ENCODE measurements at places on chromosomes 16 and 17.

GRCh38 chr16:76749780-76750375 is 441.1 kb upstream of the MON1B start:
- DNase-seq: no peak

DNA sequence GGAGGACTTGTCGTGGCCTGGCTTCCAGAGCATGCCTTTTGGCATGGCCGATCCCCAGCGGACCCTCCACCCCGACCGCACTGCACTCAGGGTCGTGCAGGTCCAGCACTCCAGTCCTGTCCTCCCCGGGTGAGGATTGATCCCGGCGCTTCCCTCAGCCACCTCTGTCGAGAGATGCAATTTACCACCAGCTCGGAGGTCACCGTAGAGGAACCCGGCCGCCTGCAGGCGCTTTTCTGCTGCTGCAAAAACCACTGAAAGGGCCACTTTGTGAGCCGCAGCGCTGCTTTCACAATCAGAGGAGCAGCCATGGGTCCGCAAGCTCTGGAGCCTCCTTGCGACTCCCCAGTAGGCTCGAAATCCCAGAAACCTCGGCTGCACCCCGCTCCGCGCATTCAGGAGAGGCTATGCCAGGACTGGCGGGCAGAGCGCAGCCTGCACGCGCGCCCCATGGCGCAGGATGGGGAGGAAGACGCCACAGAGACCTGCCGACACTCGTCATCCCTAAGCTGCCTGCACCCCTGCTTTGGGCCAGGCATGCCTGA is 134.2 kb downstream of the HS3ST2 start:
- no peak for DNase-seq

- DNase-seq: no peak
Measured at GRCh38 chr17:76240461-76241203, at the start of gene RNF157. TSS of gene RNF157 (minus strand) at chr17:76240493. CDS start at chr17:76240240, 253 bp downstream.

GRCh38 chr17:9644910-9645751 is at the start of gene USP43:
TSS of gene USP43 (plus strand) at chr17:9645517. CDS start at chr17:9645633, 116 bp downstream.
- DNase-seq: no peak

GRCh38 chr17:59783221-59784047 is 76.0 kb downstream of the VMP1 start:
- DNase-seq: no peak

DNA sequence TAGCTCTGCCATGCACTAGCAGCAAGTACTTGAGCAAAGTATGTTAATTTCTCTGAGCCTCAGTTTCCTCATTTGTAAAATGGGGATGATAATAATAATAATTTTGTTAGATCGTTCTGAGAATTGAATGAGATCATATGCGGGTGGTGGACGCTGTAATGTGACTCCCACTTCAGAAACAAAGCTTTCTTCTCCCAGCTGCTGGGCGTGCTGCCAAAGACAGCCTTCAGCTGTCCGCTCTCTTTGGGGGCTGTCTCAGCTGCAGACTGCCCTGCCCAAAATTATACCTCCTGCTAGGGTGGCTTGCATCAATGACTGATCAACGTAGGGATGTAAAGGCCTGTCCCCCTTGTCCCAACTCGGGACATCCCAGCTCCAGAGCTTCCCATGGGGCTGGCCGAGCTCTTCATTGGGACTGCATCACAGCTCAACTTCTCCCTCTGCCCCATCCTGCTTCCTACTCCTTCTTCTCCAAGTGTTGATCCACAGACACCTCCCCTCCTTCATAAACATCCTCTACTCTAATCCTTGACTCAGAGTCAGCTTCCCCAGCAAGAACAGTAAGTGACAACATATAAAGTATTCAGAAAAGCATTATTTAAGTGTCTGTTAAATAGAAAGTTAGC is 30.7 kb upstream of the CDH5 start:
- no peak for DNase-seq

DNA sequence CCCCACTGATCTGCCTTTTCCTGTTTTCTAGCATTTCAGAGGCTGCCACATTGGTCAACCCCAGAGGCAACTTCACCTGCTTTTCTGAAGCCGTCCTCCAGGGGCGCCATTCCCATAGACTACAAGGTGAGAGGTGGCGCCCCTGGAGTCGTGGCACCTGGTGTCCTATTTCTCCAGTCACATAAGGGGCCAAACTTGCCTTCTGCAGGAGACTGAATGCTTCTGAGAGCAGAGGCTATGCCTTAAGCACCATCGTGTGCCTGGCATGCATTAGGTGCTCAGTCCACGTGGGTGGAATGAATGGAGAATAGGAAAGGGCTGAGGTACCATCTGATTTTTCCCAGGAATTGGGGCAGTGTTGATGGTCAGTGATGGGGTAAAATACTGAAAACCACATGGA is 164.8 kb downstream of the HAPSTR1 start:
- DNase-seq: no peak

GRCh38 chr17:51857052-51857597 is 301.4 kb downstream of the CA10 start:
- no peak for DNase-seq

DNA sequence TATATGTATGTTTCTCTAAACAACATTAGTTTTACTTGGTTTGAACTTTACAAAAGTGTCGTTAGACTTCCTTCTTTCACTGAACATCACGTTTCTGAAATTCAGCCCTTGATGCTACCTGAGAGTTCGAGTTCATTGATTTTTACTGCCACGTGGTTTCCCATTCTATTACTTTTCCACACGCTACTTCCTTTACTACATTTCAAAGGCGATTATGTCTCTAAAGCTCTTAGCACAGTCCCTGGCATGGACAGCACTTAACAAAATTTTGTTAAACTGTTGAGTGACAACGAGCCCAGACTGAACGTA is 15.9 kb upstream of the ARHGAP17 start:
- no peak for DNase-seq

GRCh38 chr17:67569873-67570272 is 147.9 kb upstream of the NOL11 start:
- no peak for DNase-seq

DNA sequence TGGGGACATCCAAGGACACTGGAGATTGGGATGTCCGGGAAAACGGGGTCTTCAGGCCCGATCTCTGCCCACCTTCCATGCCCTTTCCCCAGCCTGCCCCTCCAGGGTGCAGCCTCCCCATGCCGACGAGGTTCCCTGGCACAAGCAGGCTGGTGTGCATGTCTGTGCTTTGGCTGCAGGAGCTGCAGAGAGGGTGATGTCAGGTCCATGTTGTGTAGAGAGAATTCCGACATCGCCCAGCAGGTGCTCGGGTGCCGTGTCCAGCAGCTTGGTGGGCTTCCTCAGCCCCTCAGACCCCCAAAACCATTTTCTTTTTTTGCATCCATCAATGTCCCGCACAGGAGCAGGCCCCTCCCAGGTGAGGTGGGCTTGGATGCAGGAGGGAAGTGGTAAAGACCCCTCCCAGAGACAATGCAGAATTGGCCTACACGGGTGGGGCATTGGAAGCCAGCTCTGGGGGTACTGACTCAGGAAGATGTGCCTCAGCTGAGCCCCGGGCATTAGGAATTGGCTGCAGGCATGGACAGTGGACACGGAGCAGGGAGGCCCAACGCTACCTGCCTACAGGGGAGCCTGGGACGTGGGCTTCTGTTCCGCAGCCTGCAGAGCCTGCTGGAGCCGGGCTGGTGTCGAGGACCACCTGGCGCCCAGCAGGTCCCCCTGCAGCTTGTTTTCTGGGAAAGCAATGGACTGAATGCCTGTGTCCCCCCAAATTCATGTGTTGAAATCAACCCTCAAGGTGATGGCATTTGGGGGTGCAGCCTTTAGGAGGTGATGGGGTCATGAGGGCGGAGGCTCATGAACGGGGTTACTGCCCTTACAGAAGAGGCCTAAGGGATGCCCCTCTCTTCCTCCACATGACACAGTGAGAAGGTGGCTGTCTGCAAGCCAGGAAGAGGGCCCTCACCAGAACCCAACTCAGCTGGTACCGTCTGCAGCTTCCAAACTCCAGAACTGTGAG is 97.5 kb downstream of the METRNL start:
- DNase-seq: no peak

- no peak for DNase-seq
Measured at GRCh38 chr17:31425282-31426040, 34.0 kb downstream of the RAB11FIP4 start.

GRCh38 chr17:54749157-54749556 is 151.5 kb upstream of the TOM1L1 start:
- no peak for DNase-seq

GRCh38 chr16:47047524-47048203 is 74.2 kb upstream of the DNAJA2 start:
- DNase-seq: no peak

DNA sequence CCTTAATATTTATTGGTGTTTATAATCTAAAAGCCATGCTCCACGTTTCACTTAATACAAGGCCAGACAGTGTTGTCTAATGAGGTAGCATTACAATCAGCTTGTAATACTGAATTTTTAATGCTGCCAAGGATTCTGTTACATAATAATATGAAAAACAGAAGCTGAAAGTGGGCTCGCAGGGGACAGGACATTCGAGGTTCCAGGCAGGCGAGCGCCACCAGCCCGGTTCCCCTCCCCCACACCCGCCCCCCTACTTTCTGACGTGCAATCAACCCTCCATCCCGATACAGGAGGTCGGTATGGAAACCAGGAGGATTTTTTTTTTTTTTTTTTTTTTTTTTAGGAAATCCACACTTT is 6.2 kb upstream of the ZFHX3 start:
- DNase-seq: no peak

DNA sequence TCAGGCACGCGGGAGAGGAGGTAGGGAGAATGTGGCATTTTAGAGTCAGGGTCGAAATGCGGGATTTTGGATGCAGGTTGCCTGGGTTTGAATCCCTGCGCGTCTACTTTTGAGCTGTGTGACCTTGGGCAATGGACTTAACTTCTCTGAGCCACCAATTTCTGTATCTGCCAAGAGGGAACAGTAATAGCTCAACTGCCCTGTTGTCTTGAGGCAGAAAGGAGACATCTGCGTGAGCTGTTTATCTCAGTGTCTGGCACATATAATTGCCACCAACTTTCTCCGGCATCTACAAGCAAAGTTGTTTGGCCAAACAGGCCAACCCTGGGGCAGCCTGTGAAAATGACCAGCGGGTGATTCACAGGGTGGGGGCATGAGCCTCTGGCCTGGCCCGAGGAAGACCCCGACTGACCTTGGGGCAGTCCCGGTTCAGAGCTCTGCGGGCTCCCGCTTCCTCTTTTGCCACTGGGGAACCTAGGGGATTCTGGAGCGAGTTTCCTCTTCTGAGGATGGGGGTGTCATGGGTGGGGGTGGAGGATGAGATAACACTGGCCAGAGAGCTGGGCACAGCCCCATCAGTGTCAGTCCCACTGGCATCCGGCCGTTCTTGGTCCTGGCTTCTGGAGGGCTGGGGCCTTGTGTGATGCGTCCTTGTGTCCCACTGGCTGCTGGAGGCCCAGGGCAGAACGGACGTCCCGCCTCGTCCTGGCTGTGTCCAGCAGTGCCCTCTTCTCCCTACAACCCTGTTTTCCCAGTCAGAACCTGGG is 1.3 kb downstream of the SNN start:
- no peak for DNase-seq

DNA sequence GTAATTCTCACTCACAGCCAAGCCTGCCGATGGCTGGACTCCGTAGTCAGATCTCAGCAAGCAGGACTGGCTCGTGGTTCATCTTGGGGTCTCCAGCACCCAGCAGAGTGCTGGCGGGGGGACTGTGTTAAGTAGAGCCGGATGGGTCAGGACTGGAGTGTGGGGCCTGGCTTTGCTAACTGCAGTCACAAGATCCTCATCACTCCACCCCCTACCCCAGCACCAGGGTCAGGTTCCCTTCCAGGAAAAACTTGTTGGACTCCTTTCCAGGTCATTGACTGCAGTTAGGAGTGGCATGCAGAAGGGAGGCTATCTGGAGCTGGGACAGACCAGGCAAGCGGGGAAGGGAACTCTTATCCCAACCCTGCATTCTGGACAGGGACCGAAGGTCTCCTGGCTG is 6.0 kb downstream of the CIITA start:
- DNase-seq: no peak

DNA sequence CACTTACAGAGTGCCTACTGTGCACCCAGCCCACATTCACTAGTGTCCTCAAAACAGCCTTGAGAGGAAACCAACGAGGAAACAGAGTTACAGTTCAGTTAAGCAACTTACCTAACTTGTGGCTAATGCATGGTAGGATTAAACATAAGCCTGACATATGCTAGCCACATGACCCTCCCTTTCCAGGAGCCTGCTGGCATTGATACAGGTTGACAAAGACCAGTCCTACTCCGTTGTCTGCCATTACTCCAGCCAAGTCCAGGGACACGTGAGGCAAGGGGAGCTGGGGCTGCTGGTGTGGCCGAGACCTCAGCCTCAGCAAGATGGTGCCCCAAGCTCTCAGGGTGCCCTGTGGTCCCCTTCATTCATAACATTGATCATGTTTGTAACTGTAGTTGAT is 37.9 kb downstream of the SNX20 start:
- no peak for DNase-seq

DNA sequence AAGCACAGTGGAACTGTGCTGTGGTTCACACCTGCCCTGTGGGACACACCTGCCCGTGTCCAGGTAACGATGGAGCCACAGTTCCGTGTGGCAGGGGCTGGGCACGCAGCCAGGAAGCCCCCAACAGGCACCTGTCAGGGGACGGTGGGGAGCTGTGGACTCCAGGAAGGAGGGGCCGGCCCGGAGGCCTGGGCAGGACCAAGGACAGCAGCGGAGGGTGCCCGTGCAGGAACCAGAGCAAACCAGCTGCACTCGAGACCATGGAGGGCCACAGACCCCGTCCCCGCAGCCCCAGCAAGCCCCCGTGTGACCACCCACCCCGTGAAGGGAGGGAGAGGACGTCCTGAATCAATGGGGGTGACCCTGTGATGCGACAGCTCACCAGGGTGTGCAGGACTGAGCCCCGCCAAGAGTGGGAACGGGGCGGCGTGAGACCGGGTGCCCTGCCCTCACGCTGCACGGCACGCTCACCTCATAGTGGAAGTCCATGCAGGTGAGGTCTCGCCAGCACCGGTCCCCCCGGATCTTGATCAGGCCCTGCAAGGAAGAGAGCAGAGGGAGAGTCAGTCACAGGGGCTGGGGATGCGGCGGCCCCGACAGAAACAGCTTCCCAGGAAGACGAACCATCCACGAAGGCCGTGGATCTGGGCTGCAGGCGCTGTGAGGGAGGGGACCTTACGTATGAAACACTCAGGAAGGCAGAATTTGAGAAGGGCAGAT is 78.1 kb downstream of the LMF1 start:
- DNase-seq: no peak

DNA sequence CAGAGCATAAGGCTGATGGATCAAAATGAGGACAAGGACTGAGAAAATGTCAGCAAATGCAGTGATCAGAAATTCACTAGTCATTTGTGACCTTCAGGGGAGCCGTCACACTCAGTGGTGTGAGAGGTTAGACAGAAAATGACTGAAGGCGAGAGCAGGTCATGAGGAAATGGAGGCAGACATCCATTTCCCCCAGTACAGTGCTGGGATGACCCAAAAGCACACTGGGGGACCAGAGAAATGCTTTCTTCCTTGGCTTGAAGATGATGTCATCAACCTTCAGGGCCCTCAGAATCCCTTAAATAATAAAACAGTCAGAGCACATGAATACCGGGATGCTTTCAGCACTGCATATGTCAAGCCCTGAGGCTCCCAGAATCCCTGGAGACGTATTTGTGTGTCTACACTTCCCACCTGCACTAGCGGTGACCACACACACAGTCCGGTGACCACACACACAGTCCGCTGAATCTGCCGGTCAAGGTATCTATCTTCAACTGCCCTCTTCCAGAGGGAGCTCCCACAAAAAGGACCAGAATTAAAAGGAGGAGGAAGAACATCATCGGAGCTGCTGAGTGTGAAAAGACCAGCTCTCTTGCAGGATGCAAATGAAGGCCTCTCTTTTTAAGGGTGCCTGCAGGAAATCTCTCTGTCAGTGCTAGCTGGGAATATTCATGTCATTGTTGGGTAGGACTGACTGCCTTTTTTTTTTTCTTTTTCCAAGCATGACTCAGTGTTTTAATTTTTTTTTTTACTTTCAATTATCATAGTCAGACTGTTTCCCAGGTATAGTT is 8.2 kb downstream of the UBE2O start:
- DNase-seq: no peak

- DNase-seq: no peak
Measured at GRCh38 chr16:24758373-24758772, 28.9 kb downstream of the TNRC6A start.

Measured in cortex of kidney (tissue), 1 donor.